ENCODE measurements at places on chromosomes 5 and 9.
A peak's percentile ranks its signal among the peaks of the same experiment; 100 is the strongest.

DNA sequence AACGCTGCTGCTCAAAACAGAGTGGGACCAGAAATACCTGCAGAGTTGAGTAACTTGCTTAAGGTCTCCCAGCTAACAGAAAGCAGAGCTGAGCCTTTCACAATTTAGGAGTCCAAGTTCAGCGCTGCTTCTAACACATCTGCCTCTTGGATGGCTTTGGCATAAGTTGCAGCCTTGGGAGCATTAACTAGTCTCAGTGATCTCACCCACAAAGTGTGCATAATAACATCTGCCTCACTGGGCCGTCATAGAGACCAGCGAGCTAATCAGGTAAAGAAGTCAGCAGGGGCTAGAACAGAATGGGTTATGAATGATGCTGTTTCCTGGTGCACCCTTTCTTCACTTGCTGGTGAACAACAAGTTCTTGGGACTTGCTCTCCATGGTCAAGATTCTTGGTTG is 36.5 kb downstream of the WWC1 start:
- no peak for DNase-seq

DNA sequence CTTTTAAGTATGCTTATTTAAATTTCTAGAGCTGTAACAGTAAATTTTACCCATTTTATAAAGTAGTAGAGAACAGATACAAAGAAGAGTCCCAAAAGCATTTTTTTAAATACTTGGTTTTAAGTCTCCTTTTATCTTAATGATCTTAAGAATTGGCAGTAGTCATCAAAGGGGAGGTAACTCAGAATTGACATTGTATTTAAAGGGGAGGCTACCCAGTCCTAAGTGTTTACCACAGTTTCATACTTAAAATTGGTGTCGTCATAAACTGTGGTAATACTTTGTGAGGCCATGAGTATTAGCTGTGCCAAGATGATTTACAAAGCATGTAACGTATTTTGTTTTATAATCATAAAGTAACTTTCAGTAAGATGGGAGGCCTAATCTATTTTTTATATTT is 14.8 kb downstream of the SLC25A46 start:
- no peak for DNase-seq

DNA sequence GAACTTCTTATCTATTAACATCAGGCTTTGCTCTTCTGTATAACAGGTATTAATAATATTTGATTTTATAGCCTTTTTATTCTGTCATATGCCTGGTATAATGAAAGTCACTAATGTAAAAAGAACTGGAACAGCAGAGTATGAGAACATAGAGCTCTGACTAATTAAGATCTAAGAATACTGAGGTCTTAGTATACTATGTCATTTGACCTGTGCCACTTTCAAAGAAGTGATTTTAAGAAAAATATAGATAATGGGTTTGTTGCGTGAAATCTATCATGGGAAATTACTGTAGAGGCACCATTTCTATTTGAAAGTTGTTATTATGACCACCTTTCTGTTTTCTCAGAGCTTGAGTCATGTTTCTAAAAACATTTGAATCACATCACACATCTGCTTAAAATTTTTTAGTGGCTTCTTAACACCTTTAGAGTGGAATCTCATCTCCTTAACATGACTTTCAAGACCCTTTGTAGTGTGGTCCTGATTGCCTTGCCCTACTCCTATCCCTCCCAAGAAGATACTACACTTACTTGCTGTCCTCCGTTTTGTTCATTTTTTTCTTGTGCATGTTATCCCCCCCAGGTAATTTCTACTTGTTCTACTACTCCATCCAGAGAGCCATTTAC is 14.3 kb downstream of the WDR36 start:
- no peak for DNase-seq

GRCh38 chr5:166786178-166786577 is 1505.3 kb upstream of the WWC1 start:
- DNase-seq, result no peak

- DNase-seq, result no peak
Observed at GRCh38 chr5:52994266-52994665, 5.1 kb downstream of the ITGA2 start.

DNA sequence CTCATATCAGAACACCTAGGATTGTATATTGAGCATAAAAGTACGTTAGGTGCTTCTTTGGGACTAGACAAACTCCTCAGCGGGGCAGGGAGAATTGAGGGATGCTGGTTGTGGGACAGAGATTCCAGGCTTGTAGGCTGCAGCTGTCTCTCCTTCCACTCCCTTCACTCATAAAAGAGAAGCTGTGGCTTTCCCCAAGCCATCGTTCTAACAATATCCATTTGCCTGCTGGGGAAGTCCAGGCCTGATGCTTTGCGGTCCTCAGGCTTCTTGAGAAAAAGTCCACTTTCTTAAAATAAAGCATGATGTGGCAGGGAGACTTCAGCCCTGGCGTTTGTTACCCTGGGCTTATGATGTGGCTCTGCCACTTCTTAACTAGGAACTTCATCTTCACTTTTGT is 129.3 kb upstream of the OSMR start:
- DNase-seq, result no peak

DNA sequence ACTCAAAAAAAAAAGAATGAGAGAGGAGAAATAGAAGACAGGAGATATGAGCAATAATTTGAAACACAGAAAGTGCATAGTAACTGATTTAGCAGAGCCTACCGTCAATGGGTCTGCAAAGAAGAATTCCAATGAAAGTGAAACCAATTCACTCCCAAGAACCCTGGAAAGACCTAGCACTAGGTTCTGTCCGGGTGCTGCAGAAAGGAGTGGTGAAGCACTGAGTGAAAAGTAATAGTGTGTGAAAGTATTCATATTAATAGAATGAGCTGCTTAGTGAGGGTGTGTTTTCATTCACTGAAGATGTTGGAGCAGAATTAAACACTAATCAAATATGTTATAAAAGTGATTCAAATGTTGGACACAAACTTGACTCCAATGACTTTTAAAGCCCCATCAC is 51.3 kb upstream of the SLC30A5 start:
- DNase-seq, result no peak

DNA sequence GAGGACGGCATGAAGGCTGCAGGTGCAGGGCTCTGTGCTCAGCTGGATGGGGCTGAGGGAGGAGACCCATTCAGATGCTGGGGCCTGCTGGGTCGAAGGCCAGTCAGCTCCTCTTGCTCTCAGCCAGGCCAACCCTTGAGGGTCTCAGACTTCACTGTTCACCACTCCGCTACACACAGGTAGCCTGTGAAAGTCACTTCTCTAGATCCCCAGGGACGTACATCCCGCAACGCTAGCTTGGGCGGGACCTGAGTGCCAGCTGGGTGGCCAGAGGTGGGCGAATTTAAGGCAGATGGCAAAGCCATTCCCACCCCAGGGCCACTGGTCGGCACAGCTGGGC is 42.2 kb upstream of the FCN1 start:
- no peak for DNase-seq

- no peak for DNase-seq
Observed at GRCh38 chr5:62124266-62124665, 181.7 kb upstream of the KIF2A start.

- peak; percentile 35 for DNase-seq
Observed at GRCh38 chr5:64634997-64635686, 55.2 kb upstream of the SHISAL2B start.

GRCh38 chr5:83374547-83374946 is 97.0 kb upstream of the VCAN start:
- no peak for DNase-seq

- peak; percentile 4 for DNase-seq
Observed at GRCh38 chr5:94707359-94707758, 88.9 kb downstream of the SLF1 start.

- no peak for DNase-seq
Observed at GRCh38 chr9:98146101-98146991, 27.3 kb upstream of the TRIM14 start.

DNA sequence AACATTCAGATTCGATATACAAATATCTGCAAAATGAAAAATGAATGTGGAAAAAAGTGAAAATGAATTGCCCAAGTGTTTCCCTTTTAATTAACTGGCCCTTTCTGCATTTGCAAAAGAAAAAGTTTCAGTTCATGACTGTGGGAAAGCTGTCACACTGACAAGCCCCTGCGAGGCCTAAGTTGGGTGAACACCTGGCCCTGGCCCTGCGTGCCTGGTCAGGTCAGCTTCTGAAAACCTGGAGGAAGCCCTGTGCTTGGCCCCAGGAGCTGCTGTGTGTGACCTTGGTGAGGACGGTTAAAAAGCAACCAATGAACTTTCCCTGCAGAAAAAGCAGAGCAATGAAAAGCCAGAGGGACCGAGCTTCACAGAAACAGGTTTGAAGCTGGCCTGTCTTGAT is 41.0 kb upstream of the SHC3 start:
- DNase-seq, result no peak

DNA sequence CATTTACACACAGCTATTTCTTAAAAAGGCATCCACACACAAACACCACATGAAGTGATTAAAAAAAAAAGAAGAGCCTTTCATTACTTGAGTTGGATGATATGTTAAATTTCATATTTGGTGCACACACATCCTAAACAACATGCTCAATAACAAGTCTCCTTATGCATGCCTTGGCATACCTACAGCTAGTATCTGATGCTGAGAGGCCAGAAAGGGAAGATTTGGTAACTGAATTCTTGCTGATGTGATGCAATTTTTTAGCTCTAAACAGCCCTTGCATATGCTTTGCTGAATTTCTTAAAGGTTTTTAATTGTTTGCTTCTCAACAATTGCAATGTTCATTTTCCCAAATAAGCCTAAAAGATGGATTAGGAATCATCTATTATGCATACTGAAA is 338.8 kb downstream of the ARL15 start:
- no peak for DNase-seq

DNA sequence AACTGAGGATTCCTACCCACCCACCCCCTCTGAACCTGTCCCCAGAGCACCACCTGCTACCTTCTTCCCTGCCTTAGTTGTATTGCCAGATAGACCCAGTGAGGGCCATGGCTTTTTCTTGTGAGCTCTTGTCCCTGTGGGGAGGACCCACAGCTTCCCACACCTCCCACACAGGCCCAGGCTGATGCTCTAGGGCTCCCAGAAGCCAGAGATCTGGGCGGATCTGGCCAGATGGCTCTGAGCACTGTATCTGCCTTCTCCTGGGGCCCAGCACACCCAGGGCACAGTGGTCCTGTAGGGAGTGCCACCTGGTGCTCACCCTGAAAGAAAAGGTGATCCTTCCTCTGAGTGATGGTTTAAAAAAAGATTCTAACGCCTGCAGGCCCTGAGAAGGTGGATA is 131.7 kb downstream of the DAB2IP start:
- DNase-seq, result no peak

DNA sequence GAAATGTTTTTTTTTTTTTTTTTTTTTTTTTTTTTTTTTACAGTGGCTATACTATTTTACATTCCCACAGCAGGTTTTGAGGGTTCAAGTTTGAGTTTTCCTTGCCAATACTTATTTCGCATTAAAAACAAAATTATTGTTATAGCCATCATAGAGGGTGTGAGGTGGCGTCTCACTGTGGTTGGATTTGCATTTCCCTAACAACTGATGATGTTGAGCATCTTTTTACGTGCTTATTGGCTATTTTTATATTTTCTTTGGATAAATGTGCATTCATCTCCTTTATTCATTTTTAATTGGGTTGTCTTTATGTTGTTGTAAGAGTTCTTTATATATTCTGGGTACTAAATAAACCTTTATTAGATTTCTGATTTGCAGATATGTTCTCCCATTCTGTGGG is 18.9 kb upstream of the UBLCP1 start:
- DNase-seq, result no peak

- no peak for DNase-seq
Observed at GRCh38 chr5:172943906-172944305, 15.3 kb upstream of the RPL26L1 start.

- no peak for DNase-seq
Observed at GRCh38 chr9:135617991-135618411, 21.3 kb downstream of the GLT6D1 start.

- no peak for DNase-seq
Observed at GRCh38 chr9:84339962-84340361, 596 bp downstream of the SLC28A3 start.

DNA sequence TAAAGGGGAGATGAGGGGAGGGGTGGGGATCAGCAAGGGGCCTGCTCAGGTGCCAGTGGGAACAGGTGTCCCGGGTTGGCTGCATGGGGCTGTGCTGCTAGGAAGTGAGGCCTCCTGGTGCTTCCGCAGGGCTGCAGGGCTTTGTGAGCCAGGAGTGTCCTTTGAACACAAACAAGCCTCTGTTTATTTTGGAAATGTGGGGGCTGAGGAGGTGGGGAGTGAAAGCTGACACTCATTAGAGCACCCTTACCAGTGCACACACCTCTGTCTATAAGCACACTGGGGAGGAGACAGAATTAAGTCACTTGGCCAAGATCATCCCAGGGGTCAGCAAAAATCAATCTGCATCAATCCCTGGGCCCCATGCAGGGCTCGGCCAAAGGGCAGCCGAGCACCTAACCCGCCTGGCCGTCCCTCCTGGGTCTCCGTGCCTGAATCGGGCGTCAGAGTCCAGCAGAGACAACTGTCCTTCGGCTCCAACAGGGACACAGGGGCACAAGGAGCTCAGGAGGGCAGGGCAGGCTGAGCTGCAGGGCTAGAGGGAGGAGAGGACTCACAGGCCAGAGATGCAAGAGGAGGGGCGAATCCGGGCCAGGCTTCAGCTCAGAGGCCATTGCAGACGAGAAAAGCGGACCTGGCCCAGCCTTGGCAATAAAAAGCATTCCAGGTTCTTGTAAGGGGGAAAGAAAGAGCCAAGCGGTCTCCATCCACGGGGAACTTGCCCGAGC is 99.8 kb downstream of the VAV2 start:
- DNase-seq, result no peak

- DNase-seq, result no peak
Observed at GRCh38 chr9:91697201-91697600, 252.8 kb downstream of the ROR2 start.

GRCh38 chr5:153969563-153969895 is 69.2 kb downstream of the FAM114A2 start:
- no peak for DNase-seq

- no peak for DNase-seq
Observed at GRCh38 chr5:132237141-132237540, 9.5 kb upstream of the P4HA2 start.

- DNase-seq, result peak; percentile 26
Observed at GRCh38 chr5:27652505-27652904, 614.1 kb upstream of the CDH9 start.

GRCh38 chr5:115666023-115666422 is 40.2 kb upstream of the TMED7 start:
- DNase-seq, result no peak

- DNase-seq, result no peak
Observed at GRCh38 chr5:83209963-83210362, 132.6 kb downstream of the XRCC4 start.

DNA sequence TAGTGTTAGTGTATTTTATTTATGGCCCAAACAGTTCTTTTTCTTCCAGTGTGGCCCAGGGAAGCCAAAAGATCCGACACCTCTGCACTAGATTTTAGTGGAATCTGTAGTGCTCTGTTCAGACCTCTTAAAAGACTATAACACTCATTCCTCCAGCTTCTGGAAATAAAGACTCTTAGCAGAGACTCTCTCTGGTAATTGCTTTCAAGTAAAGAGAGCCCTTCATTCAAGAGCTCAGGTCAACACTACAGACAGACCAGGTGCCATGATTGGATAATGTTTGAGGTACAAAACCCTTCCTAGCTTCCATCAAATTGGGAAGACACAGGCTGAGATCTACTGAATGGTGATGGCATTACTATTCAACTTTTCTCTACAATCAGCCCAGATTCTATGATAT is 255.8 kb downstream of the PRDM9 start:
- no peak for DNase-seq

Measured in SW 1271 (cell line).